Fibroblast of the aortic adventitia (primary cell): ENCODE measurements at places on chromosomes 12 and 14.

- DNase-seq, result no peak
Measured at GRCh38 chr12:53953831-53954693, 641 bp upstream of the HOXC12 start.

DNA sequence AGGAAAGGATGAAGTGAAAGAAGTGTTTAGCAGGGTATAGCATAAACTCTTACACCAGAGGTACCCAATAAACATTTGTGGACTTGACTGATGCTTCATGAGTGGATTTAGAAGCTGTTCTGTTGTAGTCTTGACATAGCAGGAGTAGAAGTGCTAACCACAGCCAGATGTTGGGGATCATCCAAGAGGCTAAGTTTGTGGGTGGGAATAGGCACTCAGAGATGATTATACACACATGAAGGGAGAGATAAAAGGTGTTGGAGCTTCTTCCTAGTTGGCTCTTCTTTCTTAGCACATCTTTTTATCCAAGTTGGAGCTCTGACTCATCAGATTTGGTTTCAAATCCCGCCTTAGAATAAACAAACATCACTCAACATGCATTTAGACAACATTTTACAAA, 166.7 kb upstream of the E2F7 start:
- peak; percentile 94 for DNase-seq

- DNase-seq, result no peak
Measured at GRCh38 chr12:118830296-118830695, 151.0 kb upstream of the SRRM4 start.

DNA sequence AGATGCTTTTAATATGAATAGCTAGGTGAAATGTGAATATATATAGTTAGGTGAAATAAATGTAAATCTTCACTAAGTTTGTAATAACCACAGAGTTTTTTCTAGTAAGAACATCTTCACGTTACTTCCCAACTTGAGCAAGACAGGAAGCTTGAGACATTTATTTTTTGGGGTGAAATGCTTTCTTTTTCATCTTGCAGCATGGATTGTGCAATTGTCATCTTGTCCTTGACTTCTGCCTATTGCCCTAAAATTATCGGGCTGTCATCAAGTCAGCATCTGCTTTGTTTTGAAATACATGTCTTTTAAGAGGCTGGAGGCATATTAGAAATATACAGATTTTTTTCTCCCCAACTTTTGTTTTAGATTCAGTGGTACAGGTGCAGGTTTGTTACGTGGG, 433.9 kb downstream of the PCNX1 start:
- DNase-seq, result no peak

DNA sequence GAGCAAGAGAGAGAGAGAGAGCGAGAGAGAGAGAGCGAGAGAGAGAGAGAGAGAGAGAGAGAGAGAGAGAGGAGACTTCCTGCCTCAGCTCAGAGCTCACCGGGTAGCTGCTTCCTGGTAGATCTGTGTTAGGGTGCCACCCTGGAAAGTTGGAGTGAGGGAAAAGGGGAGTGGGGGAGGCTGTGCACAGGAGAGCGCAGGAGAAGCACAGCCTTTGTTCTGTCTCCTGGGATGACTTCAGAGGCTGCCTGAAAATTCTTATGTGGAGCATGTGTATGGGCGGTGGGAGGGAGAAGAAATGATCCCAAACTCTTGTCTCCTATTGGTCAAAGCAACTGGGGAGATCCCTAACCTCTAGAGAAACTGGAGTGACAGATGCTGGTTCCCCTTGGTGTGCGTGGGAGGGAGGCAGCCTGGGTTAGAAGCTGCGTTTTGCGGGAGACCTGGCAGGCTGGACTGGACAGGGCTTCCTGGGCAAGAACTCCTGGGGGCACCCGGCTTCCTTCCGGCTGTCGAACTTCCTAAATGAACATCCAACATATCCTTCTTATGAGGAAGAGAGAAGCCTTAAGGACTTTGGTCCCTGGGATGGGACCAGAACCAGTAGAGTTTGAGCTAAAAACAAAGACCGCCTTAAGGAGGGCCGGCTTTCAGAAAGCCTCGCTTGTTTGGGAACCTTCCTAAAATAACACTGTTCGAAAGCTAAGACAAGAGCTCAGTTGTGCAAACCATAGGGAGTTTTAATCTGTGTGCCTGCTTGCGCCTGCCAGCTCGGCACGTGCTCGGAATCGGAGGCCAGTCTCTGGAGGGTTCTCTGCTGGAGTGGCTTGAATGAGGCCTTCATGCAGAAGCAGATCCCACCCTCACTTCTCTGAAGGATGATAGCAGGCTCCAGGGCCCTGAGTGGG, 30.4 kb upstream of the BEGAIN start:
- DNase-seq, result peak; percentile 67

GRCh38 chr12:116385486-116386217, 108.2 kb upstream of the MED13L start:
- DNase-seq, result no peak

DNA sequence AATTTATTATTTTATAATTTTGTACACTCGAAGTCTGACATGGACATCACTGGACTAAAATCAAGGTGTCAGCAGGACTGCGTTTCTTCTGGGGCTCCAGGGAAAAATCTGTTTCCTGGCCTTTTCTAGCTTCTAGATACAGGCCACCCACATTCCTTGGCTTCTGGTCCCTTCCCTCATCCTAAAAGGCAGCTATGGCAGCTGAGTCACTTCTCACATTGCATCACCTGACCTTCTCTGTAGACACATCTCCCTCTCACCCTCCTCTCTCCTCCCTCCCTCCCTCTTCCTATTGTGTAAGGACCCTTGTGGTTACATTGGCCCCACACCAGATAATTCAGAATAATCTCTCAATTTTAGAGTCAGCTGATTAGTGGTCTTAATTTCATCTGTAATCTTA, 92.4 kb downstream of the RPS6KA5 start:
- DNase-seq, result peak; percentile 66

- no peak for DNase-seq
Measured at GRCh38 chr12:132429946-132430643, 59.9 kb upstream of the FBRSL1 start.

- peak; percentile 34 for DNase-seq
Measured at GRCh38 chr12:56271031-56271430, 4.3 kb downstream of the COQ10A start.

DNA sequence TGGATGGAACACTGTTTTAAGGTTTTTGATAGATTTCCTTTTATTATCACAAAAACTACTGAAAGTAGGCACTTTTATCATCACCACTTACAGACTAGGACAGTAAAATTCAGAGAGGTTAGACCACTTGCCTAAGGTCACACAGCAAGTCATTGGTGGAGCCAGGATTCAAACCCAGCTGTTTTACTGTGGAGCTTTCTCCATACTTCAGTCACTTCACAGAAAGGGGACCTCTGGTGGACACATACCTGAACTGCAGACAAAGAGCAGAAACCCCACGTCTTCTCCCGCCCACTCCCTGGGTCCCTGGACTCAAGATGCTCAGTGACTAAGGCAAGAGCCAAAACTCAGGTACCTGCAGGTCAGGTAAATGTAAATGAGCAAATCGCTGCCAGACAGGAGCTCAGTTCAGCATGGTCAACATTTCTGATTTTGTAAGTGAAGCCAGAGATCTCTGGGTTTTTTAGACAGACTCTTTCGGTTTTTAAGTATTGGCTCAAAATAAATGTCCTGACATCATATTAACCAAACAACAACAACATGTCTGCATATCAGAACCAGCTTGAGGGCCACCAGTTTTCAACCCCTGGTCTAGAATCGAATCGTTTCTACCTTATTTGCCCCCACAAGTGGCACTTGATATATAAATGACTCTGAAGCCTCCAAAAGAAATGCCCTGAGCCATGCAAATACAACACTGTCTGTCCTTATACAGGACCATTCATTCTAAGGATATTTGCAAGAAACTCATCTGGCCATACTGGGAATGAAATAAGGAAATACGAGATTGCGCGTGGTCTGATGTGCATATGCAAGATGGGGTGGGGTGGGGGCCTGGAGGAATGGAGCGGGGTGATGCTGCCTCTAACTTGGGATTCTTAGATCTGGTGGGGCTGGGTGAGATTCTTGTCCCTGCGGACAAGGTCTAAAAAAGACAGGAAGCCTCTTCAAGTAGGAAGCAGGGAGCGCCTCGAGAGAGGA, 110.9 kb downstream of the KSR2 start:
- DNase-seq, result peak; percentile 43

DNA sequence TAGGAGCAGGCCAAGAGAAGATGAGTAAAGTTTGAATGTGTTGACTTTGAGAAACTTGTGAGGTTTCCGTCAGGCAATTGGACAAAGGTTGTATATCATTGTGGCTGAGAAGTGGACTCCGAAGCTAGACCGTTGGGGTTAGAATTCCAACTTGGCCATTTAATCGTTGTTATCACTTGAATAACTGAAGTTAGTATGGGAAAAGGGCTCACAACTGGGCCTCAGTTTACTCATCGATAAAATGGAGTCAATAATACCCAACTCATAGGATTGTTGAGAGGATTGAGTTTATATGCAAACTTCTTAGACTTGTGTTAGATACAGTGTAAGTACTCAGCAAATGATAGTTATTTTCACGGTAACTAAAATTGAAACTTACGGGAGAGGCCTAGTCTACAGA, 846 bp downstream of the SLIRP start:
- DNase-seq, result no peak

GRCh38 chr14:33846100-33846824, 104.6 kb downstream of the EGLN3 start:
- DNase-seq, result no peak

DNA sequence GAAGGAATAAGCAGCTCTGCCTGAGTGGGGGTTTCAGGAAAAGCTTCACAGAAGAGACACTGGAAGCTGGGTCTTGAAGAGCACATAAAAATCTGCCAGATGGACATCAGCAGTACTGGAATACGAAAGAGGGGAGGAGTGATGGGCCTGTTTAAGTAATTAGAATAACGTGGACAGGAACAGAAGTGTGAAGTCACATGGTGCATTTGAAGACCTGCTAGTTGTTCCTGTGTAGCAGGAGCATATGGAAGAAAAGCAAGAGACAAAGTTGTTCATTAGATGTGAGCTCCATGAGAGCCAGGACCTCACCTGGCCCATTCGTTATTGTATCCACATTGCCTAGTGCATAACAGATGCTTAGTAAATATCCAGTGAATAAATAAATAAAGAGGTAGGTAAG, 69.3 kb upstream of the VSX2 start:
- no peak for DNase-seq

GRCh38 chr14:91298576-91298975, 54.1 kb upstream of the GPR68 start:
- DNase-seq, result peak; percentile 49

DNA sequence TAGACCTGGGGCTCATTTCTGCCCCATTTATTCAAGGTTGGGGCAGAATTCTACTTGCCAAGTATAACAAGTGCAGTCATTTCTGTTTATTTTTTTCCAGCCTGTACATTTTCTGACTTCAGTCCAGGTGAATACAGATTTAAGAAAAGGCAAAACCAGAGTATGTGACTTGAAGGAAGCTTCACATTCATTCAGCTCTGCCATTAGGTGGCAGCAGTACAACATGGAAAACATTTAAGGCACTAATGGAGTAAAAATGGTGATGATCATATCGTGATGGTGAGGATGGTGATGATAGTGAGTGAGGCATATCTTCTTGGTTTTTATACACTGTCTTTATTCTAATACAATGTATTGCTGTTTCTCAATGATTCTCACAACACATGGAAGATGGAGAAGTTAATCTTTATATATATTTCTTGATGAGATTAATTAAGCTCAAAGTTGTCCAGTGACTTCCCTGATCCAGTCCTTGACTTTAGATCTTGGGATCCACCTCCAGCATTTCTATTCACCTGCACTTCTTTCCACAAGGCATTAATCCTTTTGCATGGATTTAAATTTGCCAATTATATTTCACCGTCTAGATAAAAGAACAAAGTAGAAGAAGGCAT, 176.7 kb upstream of the SEL1L start:
- DNase-seq, result peak; percentile 4

DNA sequence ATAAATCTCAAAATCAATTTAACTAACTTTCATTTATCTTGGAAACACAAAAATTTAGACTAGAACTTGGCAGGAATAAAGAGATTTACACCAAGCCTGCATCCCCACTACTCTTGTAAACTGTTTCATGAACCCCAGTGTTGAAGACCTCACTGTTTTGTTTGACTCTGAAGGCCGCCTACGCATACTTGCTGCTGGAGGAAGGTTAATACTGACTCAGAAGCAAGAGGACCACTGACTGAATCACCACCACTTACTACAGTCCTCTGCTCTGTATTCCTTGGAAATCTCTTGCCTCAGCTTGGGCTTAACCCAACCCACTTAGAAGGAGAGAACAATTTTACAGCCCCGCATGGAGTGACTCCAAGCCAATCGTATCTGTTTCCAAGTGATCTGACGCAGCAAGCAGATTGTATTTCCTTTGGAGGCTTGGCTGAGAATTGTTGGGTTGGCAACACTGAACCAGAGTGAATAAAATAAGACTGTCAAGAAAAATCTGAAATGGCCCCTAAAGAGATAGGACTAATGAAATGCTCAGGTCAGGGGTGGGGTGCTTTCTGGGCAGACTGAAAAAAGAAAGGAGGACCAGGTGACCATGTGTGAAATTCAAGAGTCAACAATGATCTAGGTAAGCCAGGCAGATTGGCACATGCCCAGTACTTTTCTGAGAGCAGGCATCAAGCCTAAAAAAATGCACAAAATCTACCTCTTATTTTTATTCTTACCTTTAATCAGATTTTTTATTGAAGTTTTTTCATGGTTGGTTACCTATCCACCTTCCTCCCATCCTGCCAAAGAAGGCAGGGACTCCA, 248.6 kb downstream of the ZFP36L1 start:
- DNase-seq, result peak; percentile 100

DNA sequence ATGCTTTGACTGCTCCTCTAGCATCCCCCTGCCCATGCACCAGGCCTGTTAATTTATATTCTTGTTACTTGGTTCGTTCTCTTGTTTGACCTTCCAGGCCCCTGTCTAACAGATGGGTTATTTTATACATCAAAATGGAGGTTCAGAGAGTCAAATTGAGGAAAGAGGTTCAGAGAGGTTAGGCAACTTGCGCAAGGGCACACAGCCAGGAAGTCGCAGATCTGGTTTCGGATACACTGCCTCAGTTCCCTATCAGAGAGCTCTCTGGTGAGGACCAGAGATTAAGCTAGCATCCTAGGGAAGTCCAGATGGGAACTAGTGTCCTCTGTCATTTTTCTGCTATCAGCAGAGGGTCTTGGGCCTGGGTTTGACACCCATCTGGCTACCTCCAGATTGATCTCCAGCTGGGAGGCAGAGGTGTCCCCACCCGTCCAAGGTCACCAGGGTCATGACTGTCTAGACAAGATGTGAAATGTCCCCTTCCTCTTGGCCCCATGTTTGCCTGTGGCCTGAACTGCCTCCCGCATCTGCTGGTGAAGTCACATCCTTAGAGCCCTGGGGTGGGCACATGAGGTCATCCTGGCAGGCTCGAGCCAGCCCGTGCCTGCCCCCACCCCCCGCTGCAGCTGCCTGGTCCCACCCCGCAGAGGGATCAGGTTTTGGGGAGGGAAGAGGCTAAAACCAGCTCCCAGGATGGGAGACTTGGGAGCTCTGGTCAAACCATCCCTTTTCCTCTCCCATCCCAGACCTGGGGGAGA, 84.3 kb upstream of the NCOR2 start:
- DNase-seq, result no peak

- DNase-seq, result no peak
Measured at GRCh38 chr12:32650508-32650907, 28.6 kb upstream of the DNM1L start.

GRCh38 chr12:56150563-56150962, 1.8 kb upstream of the MYL6B start:
- DNase-seq, result peak; percentile 63
